ENCODE measurements at places on chromosomes 6 and 20.

DNA sequence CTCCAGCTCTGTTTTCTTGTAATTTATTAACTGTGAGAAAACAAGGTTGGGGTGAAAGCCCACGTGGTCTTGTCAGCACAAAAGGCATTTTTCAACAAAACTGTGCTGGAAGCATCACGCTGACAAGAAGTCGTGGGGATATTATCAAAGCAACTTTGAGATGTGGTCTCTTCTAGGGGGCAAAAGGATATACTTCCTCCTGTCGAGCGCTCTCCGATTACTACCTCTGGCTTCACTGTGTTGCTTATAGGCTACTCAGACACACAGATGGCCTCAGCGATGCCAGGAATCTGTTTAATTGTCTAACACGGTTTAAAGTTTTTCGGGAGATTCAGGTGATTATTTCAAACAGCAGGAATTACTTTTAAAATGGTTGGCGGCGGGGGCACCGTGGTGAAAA lies 275.9 kb upstream of the SOX4 start:
- DNase-seq, result no peak

DNA sequence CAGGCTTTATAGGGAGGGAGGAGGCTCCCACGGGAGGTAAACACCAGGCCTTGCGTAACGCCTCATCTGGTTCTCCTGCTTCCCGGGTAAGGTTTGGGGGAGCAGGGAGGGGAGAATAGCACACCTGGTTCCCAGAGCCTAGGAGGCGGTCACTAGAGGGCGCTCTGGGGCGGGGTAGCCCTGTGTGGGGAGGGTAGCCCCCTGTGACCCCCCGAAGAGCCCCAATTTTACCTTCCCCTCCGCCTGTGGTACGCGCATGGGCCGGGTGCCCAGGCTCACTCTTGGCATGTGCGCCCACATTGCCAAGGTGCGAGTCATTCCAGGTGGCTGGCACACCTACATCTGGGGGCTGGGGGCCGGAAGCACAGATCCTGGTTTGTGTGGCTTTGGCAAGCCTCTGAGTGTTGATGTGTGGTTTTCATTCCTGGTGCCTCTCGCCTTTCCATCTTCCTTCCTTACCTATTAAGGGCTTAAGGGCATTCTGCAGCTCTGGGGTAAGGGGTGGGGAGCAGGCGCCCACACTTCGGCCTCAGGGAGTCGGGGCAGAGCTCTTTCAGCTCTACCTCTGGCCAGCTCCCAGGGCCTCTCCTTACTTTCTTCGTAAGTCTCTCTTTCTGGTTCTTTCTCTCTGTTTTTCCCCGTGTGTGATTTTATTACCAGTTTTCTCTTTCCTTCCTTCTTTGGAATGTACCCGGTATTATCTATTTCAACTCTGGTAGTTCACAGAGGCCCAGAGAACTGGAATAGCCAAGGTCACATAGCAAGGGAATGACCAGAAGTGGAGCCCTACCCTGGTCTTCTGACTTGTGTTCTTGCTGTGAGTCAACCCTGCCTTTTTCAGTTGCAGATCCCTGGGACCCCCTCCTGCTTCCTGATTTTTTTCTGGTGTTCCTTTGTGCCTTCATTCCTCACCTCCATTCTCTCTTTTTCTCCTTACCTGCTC lies 492 bp upstream of the RNF39 start:
- DNase-seq, result no peak

GRCh38 chr6:159807150-159807858 lies 7.2 kb downstream of the PNLDC1 start:
- DNase-seq, result no peak

- no peak for DNase-seq
Measured at GRCh38 chr20:36700438-36700837, 45.5 kb downstream of the NDRG3 start.

Data from stimulated activated CD4-positive, alpha-beta T cell treated with anti-CD3 and anti-CD28 coated beads, TNF-alpha, amount 100 ng/mL, for 48 hours (primary cell).